ENCODE measurements at places on chromosomes 6 and 20.

DNA sequence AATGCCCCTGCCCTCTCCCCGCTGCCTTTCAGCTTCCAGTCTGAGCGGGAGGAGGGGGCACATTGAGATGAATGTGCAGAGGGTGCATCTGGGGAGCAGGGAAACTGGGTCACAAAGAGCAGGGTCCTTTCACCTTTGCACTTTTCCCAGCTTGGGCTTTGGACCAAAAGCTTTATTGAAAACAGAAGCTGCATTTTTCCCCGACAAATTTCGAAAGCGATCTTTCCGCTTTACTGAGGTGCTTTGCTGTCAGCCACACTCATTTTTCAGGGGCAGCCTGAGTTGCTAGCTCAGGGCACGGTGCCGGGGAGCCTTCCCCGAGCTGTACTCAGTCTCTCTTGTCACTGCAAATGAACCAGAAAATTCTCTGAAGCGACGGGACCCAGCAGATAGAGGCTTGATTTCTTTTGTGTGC lies 283.7 kb upstream of the SOX4 start:
- DNase-seq = no peak

DNA sequence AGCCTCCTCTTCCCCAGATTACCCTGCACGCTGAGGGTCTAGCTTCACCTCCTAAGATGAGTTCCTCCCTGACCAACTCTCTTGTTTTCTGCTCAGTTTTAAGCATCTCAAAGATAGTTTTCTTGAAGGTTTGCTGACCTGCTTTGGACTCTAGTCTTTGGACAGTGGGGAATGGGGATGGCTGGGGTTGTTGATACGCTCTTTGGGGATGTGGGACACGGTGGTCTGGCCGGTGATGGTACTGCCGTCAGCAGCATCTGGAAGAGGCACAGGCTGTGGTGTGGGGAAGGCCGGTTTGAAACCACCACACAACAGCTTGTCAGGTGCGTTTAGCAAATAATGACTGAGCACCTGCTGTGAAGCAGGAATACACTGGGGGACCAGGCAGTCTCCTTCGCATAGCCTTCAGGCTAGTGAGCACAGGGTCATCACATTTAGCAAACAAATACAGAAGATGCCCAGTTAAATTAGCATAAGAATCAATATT lies 94.1 kb downstream of the TMEM242 start:
- DNase-seq = no peak

GRCh38 chr20:46132705-46133120 lies 14.6 kb downstream of the CD40 start:
- peak; percentile 58 for DNase-seq

GRCh38 chr20:5061213-5061612 lies 58.5 kb downstream of the PCNA start:
- DNase-seq = no peak

DNA sequence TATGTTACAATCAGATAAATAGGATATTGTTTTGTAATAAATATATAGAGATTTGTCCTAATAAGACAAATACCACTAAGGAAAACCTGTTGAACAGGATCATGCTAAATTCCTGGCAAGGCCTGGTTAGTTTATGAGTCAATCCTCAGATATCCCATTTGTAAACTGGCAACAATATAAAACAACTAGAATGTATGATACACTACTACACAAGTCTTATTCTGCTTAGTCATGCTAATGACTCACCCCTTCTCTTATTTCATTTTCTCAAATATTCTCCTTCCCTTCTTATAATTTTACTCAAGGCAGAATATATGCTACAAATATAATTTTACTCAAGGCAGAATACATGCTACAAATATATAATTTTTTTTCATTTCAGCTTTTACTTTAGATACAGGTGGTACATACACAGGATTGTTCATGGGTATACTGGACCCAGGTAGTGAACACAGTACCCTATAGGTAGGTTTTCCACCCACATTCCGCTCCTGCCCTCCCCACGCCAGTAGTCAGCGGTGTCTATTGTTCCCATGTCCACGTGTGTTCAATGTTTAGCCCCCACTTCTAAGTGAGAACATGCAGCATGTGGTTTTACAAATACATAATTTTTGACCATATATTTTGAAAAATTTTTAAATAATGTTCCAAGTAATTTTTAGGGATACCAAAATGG lies 6.3 kb downstream of the OSER1 start:
- DNase-seq = peak; percentile 33

DNA sequence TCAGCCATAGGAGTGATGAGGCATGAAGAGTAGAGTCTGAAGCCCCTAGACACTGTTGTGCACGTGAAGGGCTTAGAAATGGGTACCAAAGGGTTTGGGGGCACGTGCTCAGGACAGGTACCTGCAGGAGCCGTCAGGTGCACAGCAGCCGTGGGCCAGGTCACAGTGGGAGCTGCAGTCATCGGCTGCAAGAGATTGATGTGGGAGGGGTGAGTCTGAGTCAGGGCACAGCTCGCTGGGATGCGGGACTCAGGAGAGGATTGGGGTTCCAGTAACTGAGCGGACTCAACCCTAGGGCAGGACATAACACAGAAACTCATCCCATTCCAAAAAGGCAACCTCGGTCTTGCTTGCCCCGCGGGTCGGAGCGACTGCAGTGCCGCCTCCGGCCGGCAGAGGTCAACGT lies 1.1 kb downstream of the DLK2 start:
- DNase-seq = no peak

DNA sequence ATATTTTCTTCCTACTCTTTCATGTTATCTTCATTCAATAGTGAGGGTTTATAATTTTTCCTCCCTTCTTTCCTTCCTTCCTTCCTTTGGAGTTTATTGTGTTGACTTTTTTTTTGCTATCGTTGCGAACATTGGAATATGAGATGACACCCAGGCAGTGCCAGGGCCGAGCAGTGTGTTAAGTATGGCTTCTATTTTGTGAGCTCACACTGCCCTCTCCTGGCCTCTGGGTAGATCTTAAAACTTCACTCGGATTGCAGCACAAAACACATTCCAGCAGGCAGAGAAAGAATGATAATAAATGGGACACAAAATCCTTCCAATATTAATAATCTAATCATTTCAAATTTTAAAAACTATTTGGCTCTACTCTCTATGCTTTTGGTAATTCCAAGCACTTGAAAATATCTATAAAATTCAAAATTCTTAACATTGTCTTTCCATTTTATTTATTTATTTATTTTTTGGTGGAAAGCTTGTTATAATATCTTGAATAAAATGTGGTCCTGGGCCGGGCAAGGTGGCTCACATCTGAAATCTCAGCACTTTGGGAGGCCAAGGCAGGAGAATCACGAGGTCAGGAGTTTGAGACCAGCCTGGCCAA lies 147.4 kb upstream of the OLIG3 start:
- peak; percentile 47 for DNase-seq

GRCh38 chr6:99458319-99458718 lies 33.2 kb upstream of the PNISR start:
- DNase-seq = peak; percentile 14

DNA sequence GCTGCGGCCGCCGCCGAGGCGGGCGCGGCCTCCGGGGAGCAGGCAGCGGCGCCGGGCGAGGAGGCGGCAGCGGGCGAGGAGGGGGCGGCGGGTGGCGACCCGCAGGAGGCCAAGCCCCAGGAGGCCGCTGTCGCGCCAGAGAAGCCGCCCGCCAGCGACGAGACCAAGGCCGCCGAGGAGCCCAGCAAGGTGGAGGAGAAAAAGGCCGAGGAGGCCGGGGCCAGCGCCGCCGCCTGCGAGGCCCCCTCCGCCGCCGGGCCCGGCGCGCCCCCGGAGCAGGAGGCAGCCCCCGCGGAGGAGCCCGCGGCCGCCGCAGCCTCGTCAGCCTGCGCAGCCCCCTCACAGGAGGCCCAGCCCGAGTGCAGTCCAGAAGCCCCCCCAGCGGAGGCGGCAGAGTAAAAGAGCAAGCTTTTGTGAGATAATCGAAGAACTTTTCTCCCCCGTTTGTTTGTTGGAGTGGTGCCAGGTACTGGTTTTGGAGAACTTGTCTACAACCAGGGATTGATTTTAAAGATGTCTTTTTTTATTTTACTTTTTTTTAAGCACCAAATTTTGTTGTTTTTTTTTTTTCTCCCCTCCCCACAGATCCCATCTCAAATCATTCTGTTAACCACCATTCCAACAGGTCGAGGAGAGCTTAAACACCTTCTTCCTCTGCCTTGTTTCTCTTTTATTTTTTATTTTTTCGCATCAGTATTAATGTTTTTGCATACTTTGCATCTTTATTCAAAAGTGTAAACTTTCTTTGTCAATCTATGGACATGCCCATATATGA lies 3.2 kb downstream of the MARCKS start:
- no peak for DNase-seq

GRCh38 chr6:38284802-38285394 lies 354.8 kb downstream of the BTBD9 start:
- DNase-seq = no peak

- no peak for DNase-seq
These were observed 59.0 kb downstream of the COL21A1 start for GRCh38 chr6:56188429-56188828.

- no peak for DNase-seq
These were observed 30.3 kb upstream of the AFDN start for GRCh38 chr6:167796192-167796981.

DNA sequence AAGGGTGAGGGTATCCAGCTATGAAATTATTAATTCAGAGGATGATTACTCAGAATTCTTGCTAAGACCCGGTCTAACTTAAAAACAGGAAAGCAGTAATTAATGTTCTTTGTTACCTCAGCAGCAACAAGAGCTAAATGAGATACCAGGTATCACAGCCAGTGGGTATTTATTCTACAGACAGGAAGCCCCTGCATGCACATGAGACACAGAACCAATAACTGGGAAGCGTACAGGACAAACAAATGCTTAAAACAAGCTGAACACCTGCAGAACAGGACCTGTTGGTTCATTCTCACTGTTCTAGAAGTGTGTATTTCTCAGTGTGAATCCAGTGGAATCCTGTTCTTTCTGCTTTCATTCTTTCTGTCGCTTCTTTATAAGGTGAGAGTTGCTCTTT lies 30.9 kb downstream of the SCML4 start:
- no peak for DNase-seq

DNA sequence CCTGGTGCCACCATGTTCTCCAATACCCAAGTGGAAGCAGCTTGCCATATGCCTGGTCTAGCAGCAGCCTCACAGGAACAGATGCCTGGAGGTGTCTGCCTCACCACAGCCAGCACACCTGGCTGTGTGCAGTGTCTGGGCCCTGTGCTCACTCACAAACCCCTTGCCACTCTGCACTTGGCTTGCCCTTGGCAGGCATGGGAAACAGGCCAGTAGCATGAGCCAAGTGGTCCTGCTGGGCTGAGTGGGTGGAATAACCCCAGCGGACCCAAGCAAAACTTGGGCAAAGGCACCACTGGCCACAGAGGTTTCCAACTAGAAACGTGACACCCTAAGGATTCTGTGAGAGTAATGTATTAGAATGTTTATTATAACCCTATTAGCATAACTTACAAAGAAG lies 600.5 kb upstream of the GJE1 start:
- DNase-seq = no peak

DNA sequence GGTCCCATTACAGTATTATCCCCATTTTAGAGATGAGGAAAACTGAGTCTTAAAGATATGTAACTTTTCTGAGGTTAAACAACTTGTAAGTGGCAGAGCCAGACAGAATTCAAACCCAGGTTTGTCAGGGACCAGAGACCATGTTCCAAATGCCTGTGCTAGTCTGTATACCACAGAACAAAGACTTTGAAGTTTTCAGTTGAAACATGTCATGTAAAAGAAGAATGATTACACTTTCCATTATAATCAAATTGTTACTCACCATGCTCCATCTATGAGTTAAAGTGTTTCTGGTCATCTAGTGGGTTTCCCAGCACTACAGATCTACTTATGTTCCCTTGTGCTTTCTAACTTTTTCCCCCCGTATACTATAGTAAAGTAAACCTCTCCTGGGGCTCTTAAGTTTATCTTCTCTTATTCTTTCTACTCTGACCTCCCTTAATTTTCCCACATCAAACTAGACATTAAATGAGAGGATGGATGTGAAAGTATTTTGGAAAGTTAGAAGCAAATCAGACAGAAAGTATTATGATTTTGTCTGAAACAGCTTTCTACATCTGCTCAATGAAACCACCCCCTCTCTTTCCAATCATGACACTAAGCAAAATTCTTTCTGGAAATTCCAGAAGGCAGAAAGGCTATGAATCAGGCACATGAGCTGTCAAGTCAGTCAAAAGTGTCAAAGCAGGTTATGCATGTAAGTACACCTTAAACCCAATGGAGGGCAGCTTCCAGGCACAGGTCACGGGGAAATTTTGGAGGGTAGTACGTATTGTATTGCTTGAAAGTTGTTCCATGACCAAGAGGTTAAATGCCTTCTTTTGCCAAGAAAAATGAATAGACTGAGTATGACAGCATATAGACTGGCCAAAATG lies 132.7 kb upstream of the MAP3K7 start:
- no peak for DNase-seq

GRCh38 chr20:47552996-47553395 lies 51.3 kb downstream of the NCOA3 start:
- no peak for DNase-seq

GRCh38 chr6:139230391-139230840 lies 61.4 kb downstream of the TXLNB start:
- no peak for DNase-seq

All from CD14-positive monocyte (primary cell).